Activated CD4-positive, CD25-positive, alpha-beta regulatory T cell treated with anti-CD3 and anti-CD28 coated beads, Interleukin-2, amount 50 U/mL, for 24 hours (primary cell): ENCODE measurements at places on chromosomes 3 and 15.

- no peak for ATAC-seq
These were observed 16.6 kb downstream of the LRRC2 start for GRCh38 chr3:46549408-46549904.

DNA sequence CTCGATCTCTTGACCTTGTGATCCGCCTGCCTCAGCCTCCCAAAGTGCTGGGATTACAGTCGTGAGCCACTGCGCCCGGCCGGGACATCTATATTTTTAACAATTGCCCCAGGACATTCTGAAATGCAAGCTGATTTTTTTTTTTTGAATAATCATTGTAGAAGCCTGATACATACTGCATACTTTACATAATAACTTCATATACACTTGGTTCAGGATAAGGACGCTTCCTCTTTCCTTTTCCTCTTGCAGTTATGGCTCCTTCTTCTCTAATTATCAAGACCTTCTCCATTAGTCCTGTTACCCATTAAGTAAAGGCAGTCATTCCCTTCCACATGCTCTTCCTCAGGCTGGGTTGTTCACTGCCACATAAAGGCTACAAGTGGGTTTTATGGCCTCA lies 58.3 kb downstream of the SLCO3A1 start:
- no peak for ATAC-seq

GRCh38 chr15:96166223-96167200 lies 164.0 kb upstream of the NR2F2 start:
- ATAC-seq, result no peak

GRCh38 chr15:60420203-60420716 lies 22.5 kb upstream of the ANXA2 start:
- ATAC-seq, result no peak

GRCh38 chr3:157069406-157069805 lies 90.5 kb downstream of the CCNL1 start:
- no peak for ATAC-seq

DNA sequence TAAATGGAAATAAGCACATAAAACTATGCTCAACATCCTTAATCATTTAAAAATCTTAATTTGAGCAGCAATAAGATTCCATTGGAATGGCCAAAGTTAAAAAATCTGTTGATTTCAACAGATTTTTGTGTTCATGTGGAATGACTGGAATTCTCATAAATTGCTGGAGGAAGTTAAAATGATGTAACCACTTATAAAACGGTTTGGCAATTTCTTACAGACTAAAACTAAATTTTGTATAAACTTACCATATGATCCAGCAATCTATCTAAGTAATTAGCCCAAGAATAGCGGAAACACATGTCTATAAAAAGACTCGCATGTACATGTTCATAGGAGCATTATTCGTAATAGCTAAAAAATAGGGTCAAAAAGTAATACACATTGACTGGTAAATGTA lies 1713.6 kb downstream of the SI start:
- ATAC-seq, result no peak

DNA sequence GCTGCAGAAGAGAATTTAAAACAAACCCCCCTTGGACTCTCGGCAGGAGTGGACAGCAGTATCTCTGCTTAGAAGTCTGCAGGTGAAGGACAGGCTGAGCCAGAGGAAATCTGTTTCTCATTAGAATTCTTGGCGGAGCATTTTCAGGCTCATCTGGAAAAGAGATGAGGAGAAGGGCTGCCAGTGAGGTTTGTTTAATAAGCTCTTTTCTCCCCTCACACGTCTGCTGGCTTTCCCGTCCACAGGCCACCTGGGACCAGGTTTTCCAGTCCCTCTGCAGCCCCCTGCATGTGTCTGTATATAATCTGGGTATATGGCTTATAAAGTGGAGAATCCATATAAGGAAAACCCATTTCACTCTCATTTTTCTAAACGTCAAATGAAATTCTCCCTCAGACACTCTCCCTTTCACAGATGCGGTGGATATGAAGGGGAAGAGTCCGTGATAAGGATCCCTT lies 155.4 kb upstream of the TPM1 start:
- ATAC-seq, result no peak

- ATAC-seq, result peak; percentile 63
These were observed 520.4 kb downstream of the FOXP1 start for GRCh38 chr3:71062952-71063772.

DNA sequence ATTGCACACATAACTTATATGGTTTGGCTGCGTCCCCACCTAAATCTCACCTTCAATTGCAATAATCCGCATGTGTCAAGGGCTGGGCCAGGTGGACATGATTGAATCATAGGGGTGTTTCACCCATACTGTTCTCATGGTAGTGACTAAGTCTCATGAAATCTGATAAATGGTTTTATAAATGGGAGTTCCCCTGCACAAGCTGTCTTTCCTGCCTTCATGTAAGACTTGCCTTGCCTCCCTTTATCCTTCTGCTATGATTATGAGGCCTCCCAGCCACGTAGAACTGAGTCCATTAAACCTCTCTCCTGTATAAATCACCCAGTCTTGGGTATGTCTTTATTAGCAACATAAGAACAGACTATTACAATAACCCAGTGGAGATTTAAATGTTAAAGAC lies 653.9 kb downstream of the ROBO1 start:
- ATAC-seq, result no peak

DNA sequence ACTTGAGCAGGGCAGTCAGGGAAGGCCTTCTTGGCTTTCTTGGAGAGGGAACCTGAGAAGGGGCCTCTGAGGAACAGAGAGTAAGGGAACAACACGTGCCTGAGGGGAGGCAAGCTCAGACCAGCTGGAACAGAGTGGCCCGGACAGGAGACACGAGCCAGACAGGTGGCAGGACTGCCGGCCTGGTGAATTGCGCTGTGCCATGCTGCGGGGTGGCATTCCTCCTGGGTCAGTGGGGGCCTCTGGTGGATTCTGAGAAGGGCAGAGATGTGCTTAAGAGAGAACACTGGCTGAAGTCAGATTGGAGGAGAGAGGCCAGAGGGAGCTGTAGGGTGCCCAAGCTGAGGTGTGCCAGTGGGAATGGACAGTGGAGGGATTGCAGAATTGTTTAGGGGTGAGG lies 4.9 kb downstream of the CHAC1 start:
- ATAC-seq, result no peak

- ATAC-seq, result peak; percentile 25
These were observed 77.1 kb downstream of the AKAP13 start for GRCh38 chr15:85457392-85457968.

GRCh38 chr3:53169045-53169831 lies 8.2 kb downstream of the PRKCD start:
- no peak for ATAC-seq

DNA sequence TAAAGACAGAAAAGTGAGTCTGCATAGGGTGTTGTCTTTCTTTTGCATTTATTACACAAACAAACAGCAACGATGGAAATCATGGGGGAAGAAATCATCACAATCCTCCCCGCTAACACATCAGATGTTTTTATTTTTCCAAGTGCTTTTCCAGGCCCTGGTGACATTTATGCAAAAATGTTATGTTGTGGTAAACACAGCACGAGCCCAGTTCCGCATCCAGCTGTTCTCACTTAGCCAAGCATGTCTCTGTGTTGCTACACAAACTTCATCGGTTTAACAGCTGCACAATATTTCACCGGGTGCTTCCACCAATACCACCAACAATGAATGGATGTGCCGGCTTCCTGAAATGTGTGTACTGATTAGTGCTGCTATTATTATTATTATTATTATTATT lies 53.7 kb upstream of the ABHD17C start:
- no peak for ATAC-seq

GRCh38 chr15:98582900-98583554 lies 65.3 kb upstream of the IGF1R start:
- no peak for ATAC-seq

- no peak for ATAC-seq
These were observed 180.3 kb downstream of the ABHD5 start for GRCh38 chr3:43870844-43871626.

DNA sequence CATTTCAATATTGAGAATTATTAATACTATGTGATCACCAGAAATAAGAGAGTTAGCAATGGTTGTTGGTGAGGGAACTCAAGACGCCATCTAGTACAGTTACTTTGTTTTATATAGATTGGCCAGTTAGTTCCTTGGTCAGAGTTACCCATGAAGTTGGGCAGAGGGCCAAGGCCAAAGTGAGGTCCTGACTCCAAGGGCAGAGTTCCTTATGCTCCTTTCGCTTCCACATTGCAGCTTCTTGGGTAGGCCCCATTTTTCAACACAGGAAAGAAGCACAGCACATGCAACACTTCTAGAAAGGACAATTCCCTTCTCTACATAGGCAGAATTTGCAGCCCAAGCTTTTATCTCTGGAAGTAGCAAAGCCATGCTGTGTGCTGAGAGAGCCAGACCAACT lies 178.6 kb downstream of the KCNAB1 start:
- no peak for ATAC-seq

GRCh38 chr15:90945091-90945490 lies 9.6 kb upstream of the RCCD1 start:
- ATAC-seq, result no peak

GRCh38 chr15:49927189-49927861 lies 191.7 kb downstream of the ATP8B4 start:
- no peak for ATAC-seq

DNA sequence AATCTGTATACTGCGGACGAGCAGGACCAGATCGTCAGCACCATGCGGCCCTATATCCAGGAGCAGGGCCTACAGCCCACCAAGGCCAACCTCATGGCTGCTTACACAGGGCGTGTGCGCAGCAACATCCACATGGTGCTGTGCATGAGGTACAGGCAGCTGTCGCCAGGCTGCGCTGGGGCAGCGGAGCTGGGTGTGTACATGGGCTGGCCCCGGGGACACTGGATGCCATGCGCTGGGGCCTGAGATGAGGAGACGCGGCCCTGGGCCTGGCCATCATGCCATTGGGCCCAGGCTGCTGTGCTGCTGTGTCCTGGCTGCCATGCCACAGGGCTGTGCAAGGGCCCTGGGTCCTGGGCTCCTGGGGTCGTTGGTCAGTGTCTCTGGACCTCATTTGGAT lies 61.5 kb downstream of the SEMA3G start:
- no peak for ATAC-seq

DNA sequence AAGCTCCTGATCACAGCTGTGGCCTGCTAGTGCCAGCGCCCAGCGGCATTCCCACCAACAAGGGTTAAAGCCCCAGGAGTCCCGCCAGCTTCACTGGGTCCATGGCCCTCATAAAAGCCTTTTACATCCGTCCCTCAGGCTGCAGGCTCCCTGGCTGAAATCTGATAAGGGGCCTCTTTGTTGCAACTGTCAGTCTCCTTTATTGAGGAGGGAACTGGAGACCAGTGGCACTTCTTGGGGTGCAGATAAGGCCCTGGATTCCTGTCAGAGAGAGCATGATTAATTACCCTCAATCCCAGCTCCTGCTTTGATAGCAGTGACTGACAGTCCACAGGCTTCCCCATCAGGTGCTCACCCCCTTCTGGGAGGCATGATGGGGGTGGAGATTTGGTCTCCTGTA lies 30.9 kb upstream of the CLK3 start:
- no peak for ATAC-seq

DNA sequence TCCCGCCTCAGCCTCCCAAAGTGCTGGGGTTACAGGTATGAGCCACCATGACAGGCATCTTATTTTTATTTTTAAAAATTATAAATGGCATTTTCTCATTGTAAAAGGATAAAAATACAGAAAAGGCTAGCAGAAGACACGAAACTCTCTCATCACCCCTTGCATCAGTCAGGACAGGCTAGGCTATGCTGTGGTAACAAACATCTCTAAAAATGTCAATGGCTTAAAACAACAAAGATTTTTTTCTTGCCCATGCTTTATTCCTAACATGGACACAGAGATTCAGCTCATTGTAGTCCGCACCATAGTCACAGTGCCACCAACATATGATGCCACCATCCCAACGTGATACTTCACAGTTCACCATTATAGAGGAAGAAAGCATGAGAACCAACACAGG lies 34.0 kb upstream of the SEMA4B start:
- no peak for ATAC-seq

GRCh38 chr3:178060407-178060806 lies 475.8 kb upstream of the KCNMB2 start:
- no peak for ATAC-seq

DNA sequence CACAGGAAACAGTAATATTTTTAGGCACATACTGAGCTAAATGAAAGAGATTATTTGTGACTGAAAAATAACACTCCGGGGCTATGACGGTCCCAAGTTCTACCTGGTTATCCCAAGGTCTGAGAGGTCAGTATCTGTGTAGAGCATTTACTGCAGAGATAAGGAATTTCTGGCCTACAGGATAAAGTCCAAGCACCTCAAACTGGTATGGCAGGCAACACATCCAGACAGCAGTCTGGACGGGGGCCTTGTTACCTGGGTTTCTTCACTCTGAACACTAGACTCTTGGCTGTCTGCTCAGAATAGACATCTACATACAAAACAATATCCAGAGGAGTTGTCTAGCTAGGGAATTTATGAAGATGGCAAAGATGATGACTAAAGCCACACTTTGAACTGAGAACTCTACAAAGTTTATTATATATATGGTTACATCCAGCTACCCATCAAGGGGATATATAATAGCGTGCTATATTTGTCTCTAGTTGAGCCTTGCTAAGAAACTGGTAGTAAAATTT lies 42.0 kb upstream of the CLRN1 start:
- no peak for ATAC-seq

DNA sequence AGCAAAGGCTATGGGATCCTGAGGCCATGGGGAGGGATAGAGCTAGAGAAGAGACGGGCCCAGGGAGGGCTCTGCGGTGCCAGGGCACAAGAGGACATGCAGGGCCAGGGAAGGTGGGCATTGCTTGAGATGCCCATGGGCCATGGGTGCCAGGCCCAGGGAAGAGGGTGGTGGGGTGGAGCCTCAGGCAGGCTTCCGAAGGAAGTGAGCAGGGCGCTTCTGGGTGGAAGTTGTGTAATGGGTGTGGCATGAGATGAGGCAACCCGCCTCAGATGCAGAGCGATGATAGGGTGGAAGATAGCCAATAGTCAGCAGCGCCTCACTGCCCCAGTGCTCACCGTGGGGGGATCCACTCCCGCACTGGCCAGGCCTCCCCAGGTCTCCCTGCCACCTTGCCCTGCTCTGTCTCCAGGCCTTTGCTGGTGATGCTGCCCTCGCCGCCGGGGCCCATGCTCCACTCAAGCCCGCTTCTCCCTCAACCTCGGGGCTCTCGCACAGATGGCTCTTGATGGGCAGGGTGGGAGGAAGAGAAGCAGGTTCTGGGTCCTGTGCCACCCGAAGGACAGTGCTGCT lies 51.4 kb downstream of the DNAJB8 start:
- ATAC-seq, result no peak

- ATAC-seq, result no peak
These were observed 3.2 kb downstream of the XCR1 start for GRCh38 chr3:46024131-46024530.

DNA sequence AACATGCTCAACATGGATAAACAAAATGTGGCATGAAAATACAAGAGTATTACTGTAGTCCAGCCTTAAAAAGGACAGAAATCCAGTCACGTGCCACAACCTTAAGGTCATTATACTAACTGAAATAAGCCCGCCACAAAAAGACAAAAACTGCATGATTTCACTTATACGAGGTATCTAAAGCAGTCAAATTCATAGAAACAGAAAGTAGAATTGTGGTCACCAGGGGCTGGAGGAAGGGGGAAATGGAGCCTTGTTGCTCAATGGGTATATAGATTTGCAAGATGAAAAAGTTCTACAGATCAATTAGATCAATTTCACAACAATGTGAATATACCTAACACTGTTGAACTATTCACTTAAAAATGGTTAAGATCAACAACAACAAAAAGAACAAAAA lies 7.4 kb downstream of the GLB1 start:
- ATAC-seq, result peak; percentile 55

GRCh38 chr3:40920041-40920440 lies 279.3 kb upstream of the CTNNB1 start:
- ATAC-seq, result no peak
